ENCODE measurements at places on chromosomes 4 and X.

DNA sequence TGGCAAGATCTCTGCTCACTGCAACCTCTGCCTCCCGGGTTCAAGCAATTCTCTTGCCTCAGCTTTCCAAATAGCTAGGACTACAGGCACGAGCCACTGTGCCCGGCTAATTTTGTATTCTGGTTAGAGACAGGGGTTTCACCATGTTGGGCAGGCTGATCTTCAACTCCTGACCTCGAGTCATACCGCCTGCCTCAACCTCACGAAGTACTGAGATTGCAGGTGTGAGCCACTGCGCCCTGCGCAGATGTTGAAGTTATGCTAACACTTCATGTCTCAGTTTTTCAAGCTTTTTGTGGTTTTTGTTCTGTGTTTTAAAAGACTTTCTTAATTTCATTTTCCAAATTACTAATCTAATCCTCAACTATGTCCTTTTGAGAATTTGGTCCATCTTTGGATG lies 154.4 kb upstream of the TLL1 start:
- no peak for DNase-seq

DNA sequence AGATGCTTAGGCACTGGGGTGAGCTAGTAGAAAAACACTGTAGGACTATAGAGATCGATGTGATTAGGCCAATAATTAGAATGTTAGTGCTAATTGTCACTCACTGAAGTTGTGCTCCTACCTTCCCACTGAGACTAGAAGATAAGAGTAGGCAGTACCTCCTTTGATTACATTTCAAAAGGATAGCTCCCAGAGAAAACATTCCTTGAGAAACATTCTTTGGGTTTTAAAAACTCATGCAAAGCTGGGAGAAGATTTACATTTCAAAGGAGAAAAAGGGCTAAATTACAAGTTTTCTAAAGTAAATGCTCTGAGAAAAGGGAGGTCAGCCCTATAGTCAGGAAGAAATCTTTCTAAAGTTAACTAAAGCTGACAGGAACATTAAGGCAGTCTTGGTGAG lies 860.3 kb upstream of the NDST4 start:
- no peak for DNase-seq

DNA sequence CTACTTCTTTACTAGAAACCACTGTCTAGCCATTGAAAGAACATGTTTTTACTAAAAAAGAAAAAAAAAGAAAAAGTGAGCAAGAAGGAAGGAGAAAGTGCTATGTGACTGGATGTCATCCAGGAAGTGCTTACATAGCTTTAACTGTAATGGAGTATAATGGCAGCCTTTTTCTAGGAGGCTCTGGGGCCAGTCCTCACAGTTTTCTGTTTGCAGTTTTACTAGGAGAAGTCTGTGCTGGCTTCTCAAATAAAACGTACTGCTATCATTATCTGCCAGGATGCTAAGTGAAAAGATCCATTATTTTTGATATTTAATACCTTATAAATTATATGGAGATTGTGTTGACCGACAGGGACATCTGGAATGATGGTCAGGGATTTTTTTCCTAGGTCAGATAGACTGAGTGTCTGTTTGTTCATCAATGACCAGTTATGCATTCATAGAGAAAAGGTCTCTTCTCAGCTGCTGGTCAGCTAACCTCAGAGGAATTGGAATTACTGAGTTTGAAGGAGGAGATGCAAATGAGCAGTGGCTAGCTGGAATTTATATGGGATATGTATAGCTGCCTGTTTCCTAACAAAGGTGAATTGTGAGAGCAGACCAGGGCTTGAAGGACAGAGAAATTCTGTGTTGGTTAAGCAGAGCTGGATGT lies 21.7 kb downstream of the LPAR4 start:
- no peak for DNase-seq

DNA sequence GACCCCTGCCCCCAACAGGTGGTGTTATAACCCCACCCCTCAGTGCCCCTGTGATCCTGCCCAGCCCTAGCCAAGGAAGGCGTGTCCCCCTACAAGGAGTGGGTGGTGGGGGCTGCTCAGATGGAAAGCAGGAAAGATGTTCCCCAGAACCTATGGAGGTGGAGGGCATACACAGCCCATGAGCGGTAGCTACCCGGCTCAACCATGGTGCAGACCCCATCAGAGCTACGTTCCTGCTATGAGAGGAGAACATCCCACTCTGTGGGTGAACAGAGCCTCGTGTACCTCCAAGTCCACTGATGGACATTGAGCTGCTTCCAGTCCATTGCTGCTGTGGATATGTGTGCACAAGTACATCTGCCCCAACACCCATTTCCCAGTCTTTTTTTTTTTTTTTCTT lies 71.1 kb downstream of the SHOX start:
- no peak for DNase-seq

- DNase-seq = peak; percentile 23
Observed at GRCh38 chrX:49915361-49916222, 6.8 kb upstream of the CLCN5 start.

GRCh38 chrX:40096395-40097091 lies 1.2 kb downstream of the BCOR start:
- DNase-seq = peak; percentile 52

- DNase-seq = no peak
Observed at GRCh38 chrX:3962511-3963311, 249.3 kb upstream of the PRKX start.

GRCh38 chr4:84527391-84527790 lies 28.3 kb upstream of the NKX6-1 start:
- DNase-seq = no peak

GRCh38 chr4:54743562-54743961 lies 85.8 kb downstream of the KIT start:
- DNase-seq = no peak

DNA sequence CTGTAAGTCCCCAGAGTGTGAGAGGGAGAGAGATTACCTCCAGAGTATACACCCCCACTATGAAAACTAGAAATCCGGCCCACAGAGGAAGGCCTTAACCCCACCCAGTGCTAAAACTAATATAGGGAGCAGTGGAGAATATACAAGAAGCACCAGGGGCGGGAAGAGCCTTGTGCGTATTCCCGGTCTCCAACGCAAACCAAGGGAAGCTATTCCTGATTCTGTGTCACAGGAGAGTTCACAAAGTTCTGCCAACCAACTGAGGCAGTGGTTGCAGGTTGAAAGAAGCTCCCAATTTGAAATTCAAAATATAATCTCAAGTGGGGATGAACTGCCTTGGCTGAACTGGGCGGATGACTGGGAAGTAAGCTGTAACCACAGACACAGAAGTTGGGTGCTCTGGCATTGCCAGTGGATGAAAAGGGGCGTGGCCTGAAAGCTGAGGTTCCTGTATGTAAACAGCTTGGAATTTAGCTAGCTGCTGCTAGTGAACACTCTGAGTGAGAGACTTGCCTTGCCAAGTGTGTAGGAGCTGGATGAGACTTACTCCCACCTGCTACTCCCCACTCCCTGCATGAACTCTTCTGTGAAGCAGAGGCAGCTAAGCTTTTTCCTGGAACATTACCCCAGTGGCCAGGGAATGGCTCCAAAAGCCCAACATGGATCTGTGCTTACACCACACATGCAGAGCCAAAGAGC lies 32.7 kb downstream of the ELF2 start:
- no peak for DNase-seq

- DNase-seq = no peak
Observed at GRCh38 chr4:185020293-185020808, 2.1 kb downstream of the HELT start.

DNA sequence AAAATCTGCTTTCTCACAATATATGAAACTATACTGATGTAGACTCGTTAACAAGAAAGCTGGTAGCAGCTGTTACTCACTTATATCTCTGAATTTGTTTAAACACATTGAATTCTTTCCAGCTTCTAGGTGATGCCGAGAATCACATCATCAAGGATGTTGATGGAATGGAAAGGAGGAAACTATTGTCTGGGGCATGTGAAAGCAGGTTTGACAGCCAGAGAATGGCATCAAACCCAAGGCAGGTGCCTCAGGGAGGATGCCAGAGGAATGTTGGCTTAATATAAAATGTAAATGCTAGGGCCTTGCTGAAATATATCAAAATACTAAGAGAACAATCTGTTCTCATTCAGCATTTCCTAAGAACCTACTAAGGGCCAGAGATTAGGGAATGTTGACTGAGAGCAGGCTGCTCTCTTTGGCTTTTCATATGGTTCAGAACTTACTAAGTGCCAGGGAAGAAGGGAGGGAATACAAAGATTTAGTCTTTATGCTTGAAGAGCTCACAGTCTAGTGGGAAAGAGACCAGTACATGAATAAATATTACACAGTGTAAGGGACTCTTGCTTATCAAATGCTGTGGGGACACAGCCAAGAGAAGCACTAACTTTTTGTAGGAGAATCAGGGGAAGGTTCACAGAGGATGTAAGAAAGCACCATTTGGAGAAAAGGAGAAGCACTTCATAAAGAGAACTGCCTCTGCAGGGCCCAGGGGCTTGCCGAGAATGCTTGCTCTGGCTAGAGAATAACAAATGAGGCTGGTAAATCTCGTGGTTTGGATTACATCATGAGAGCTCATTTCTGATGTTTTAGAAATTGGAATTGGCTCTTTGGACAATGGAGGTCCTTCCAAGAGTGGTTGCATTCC lies 14.7 kb downstream of the SLIT2 start:
- DNase-seq = no peak

DNA sequence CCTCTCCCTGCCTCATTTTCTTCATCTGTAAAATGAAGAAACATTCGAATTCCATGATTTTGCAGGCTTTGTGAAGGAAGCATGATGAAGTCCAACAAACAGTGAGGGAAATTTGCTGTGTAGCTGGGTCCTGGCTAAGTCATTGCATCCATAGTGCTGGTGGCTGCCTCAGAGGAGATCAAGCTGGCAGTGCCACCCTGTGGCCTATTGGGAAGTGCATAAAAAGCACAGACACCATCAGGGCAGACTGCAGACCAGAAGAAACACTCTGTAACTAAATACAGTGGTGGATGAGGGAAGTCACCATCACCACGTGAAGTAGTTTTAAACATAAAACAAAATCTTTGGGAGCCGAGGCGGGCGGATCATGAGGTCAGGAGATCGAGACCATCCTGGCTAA lies 40.7 kb upstream of the DDX3X start:
- DNase-seq = no peak

- DNase-seq = no peak
Observed at GRCh38 chr4:120636120-120636630, 286.4 kb downstream of the PRDM5 start.

- no peak for DNase-seq
Observed at GRCh38 chr4:96677499-96677898, 837.6 kb downstream of the PDHA2 start.

- no peak for DNase-seq
Observed at GRCh38 chr4:76993787-76994641, 44.5 kb downstream of the SEPTIN11 start.

DNA sequence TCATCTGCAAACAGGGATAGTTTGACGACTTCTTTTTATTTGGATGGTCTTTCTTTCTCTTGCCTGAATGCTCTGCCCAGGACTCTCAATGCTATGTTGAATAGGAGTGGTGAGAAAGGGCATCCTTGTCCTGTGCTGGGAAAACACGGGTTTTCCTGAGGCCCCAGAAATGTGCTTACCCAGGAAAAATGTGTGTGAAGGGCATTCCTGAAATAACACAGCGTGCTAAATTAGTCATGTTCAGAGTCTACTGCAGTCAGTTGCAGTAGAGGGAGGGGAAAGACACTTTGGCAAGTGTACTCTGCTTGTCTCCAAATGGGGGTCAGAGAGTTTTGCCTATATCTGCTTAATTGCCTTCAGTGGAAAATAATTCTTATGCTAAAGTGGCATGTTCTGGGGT lies 153.9 kb downstream of the CCNG2 start:
- DNase-seq = no peak

GRCh38 chr4:6928081-6928480 lies 18.5 kb downstream of the TBC1D14 start:
- DNase-seq = no peak

- DNase-seq = no peak
Observed at GRCh38 chr4:88458104-88458740, 1.3 kb downstream of the HERC5 start.

- DNase-seq = no peak
Observed at GRCh38 chr4:75679876-75680575, 6.8 kb upstream of the G3BP2 start.

DNA sequence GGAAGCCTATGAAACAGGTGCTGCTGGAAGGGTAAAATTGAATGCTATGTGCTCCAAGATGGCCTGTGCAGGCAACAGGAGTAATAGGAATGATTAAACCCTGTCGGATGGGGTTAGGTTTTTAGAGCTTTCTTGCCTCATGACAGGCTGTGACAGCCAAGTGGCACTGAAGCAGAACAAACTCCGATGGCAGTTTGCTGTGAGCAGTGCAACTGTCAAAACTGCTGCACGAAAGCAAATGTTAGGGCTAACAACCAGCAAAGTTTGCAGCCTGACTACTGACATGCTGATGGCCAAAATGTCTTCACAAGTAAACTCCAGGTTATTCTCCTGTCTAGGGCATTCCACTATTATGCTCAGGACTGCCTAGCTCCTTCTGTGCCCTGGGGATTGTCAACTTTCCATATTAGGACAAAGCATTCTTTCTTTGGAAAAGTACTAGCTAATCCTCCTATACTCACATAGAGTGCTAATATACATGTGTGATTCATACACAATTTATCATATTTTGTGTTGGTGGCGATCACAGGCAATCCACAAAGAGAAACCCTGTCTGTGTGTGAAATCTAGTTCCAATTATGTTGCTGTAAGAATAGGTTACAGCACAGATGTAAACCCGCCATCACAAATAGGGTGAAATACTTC lies 486.6 kb upstream of the TENM3 start:
- DNase-seq = no peak

DNA sequence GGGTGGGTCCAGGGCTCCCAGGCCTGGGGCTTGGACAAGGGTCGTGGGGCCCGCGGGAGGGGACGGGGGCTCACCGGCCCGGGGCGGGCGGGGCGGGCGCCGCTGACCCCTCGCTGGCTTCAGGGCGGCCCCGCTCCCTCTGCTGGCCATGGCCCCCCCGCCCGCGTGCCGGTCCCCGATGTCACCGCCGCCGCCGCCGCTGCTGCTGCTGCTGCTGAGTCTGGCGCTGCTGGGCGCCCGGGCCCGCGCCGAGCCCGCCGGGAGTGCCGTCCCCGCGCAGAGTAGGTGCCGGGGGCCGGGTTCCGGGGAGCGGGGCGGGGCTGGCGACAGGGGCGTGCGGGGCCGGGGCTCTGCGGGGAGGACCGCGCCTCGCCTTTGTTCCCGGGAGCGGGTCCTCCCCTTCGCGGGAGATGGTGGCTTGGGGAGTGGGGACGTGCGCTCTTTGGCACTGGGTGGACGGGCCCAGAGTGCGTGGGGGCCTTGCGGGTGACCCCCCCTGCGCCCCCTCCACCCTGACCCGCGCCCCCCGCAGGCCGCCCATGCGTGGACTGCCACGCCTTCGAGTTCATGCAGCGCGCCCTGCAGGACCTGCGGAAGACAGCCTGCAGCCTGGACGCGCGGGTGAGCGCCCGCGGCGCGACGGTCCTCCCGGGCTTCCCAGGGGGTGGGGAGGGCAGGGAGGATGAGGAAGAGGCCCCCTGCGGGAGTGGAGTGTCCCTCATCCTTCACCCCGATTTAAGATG lies 16.8 kb upstream of the NAT8L start:
- DNase-seq = no peak

DNA sequence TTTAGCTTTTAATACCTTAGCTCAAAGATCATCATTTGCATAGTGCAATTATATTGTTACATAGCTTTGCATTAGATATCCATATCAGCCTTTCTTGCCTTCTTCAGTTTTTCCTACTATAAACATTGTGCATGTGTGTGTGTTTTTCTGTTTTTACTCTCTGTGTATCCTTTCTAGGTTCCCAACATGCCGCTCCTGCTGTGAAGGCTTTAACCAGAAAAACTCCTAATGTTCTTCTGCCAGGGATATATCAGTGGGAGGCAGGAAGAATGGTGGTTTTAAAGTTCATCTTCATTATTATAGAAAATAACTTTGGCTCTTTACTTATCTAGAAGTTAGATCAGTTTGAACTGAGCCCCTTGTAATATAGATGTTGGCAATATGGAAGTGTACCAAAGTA lies 61.2 kb downstream of the CPE start:
- no peak for DNase-seq

All from stimulated activated naive B cell treated with anti-CD40 and anti-IgM and Interleukin-4, amounts not matched to agents 10 μg/mL and 1 μg/mL and 100 μg/mL, for 72 hours (primary cell).